ENCODE measurements at places on chromosomes 16 and 17. TPM values are rescaled to one million over a fixed set of nuclear protein-coding genes. Genes with fewer than 3 reads are reported as not detected.

PRR29 gene
- total RNA-seq, result 0.20 TPM

GRIN2A gene
- 0.56 TPM for total RNA-seq

GRCh38 chr17:74566132-74566753, 1.1 kb downstream of the CD300H start:
- H3K4me1 ChIP-seq, result no peaks in the 10 kb centered on the region
- H3K27ac ChIP-seq, result no peak overlapping the region
- DNase-seq, result peak; percentile 43

DNA sequence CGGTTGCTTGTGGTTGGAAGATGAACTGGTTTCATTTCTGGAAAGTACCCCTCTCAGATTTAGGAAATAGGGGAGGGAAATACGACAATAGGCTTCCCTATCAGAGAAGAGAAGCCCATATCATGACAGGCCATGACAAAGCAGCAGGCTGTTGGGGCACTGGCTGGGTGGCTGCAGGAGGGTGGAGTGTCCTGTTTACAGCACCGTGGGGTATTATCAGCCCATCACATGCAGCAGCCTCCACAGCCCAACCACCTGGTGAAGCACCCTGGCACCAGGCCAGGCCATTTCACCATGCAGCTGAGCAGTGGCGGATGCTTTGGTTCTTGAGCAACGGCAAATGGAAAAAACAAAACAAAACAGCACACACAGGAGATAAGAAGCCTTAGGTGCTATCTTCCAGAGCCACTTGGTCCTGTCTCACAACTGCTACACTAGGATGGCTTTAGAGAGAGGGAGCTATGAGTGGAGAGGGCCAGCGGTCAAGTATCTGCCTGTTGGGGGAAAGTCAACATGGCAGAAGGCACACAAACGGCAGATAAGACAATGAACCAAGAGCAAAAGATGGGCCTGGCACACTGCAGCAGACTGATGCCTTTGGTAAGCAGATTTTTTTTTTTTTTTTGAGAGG, 24.2 kb downstream of the FAM117A start:
- peak overlapping the region; percentile 91 for H3K27ac ChIP-seq
- no peaks in the 10 kb centered on the region for H3K36me3 ChIP-seq
- no peak overlapping the region for H3K4me3 ChIP-seq
- H3K27me3 ChIP-seq, result no peaks in the 10 kb centered on the region
- H3K4me1 ChIP-seq, result peaks cover 59% of the 10 kb centered on the region
